Stimulated activated CD4-positive, alpha-beta T cell treated with anti-CD3 and anti-CD28 coated beads, Interleukin-12 subunit alpha, Interleukin-12 subunit beta, amount 100 ng/mL, for 4 hours (primary cell): ENCODE measurements at places on chromosomes 11 and 22.

- DNase-seq: no peak
Observed at GRCh38 chr22:32080904-32081303, 37.8 kb downstream of the SLC5A1 start.

- DNase-seq: no peak
Observed at GRCh38 chr22:40251106-40251505, 73.4 kb downstream of the TNRC6B start.

GRCh38 chr11:120471131-120471530 lies 40.4 kb upstream of the GRIK4 start:
- no peak for DNase-seq

GRCh38 chr22:44893731-44894080 lies 116.1 kb downstream of the PHF21B start:
- DNase-seq: no peak

- no peak for DNase-seq
Observed at GRCh38 chr11:2426826-2427521, 17.3 kb downstream of the TRPM5 start.
